ENCODE measurements at places on chromosomes 6 and 20.

DNA sequence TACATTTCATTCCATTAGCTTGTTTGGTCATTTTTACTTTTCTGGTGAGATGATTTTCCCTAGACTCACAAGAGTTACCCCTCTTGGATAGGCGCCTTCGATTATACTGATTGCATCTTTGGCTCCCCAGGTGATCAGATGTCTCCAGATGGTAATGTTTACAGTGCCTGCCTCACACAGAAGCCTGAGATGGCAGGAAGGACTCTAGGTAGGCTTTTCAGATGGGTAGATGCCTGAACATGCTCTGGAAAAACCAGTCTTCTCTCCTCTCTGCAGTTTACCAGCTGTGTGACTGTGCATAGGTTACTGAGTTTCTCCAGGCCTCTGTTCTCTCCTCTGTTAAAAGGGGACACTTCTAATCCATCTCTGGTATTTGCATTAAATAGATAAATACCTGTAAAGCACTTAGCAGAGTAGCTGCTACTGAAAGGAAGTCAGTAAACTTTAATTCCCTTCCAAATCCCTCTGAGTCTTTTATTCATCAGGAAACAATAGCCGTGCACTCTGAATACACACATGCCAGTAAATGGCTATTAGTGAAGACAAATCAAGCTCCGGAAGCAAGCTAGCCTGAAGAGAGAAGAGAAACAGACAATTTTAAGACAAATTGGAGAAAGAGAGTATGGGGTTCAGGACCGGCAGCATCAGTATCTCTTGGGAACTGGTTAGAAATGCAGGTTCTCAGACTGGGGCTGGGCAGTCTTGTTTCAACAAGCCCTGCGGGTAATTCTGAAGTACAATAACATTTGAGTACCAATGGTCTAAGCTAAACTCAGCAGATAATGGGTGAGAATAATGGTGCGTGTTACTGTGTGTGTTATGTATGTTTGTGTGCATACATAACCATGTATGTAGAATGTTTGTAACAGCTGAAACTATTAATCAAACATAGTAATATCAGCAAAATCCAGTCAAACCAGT, 139.4 kb downstream of the UST start:
- DNase-seq = no peak

DNA sequence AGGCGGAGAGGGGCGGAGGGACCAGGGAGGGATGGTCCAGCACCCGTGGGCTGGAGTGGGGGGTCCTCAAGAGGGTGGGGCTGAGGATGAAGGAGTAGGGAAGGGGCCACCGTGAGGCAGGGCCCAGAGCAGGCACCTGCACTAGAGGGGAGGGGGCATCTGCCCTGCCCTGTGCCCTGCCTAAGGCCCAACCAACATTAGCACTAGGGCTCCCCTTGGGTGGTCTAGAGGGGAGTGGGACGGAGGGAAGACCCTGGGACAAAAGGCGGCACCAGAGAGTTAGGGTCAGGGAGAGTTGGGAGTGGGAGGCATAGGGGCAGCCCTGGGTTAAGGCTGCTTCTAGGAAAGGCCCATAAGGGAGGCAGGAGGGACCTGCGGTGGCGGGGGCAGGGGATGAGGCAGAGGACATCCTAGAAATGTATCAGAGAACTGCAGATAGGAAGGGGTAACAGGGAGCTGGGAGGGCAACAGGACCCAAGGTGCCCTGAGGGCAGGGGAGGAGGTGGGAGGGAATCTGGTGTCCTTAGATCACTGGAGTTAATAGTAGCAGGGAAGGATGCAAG, 24.5 kb downstream of the HLA-F start:
- DNase-seq = peak; percentile 15

GRCh38 chr20:57410924-57411323, 19.7 kb downstream of the RBM38 start:
- no peak for DNase-seq

DNA sequence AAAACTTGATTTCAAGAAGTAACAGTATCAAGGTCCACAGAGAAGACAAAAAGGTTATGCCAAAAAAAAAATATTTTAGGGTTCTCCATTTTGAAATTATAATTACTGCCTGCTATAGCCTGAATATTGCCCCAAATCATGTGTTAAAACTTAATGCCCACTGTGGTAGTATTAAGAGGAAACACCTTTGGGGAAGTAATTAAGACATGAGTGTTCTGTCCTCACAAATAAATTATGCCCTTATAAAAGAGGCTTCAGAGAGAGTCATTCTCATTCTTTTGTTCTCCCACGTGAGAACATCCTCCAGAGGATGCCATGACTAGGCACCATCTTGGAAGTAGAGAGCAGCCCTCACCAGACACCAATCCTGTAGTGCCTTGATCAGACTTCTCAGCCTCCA, 66.2 kb downstream of the GMDS start:
- no peak for DNase-seq

DNA sequence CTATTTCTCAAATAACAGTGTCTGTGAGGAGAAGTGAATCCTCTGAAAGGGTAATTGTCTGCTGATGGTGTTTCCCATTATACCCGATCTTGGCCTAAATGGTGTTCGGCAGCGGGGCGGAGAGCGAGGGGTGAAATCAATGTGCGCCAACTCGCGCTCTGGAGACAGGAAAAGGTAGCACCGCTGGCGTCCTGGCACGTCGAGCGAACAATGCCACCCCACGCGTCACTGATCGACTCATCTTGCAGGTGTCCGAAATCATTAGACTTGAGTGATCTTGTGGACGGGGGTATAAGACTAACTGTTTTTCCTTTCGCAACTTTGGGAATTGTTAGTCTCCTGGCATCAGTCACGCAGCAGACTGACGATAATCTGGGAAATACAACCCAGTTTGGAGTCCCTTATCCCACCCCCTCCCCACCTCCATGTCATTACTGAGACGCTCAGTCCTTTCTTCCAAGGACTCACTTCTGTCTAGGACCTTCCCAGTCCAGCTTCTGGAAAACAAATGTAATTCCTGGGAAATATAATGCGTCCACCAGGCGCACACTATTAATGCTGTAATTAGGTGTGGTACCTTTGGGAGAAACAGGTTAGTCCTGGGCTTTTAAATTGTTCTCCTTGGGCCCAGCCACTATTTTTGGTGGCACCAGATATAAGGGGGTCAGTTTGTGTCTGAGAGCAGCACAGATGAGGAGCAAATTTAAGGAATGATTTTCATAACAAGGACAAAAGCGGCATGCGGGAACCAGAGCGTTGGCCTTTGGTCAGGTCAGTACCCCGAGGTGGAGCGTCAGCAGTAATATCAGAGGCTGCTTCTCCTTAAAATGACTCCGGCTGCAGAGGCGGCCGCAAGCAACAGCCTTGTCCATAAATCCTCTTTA, 2.3 kb downstream of the LINC00237 start:
- DNase-seq = peak; percentile 8

- DNase-seq = no peak
These were observed 374.2 kb upstream of the FLRT3 start for GRCh38 chr20:14711652-14712051.

- DNase-seq = no peak
These were observed 13.8 kb downstream of the ADA start for GRCh38 chr20:44637522-44638372.

DNA sequence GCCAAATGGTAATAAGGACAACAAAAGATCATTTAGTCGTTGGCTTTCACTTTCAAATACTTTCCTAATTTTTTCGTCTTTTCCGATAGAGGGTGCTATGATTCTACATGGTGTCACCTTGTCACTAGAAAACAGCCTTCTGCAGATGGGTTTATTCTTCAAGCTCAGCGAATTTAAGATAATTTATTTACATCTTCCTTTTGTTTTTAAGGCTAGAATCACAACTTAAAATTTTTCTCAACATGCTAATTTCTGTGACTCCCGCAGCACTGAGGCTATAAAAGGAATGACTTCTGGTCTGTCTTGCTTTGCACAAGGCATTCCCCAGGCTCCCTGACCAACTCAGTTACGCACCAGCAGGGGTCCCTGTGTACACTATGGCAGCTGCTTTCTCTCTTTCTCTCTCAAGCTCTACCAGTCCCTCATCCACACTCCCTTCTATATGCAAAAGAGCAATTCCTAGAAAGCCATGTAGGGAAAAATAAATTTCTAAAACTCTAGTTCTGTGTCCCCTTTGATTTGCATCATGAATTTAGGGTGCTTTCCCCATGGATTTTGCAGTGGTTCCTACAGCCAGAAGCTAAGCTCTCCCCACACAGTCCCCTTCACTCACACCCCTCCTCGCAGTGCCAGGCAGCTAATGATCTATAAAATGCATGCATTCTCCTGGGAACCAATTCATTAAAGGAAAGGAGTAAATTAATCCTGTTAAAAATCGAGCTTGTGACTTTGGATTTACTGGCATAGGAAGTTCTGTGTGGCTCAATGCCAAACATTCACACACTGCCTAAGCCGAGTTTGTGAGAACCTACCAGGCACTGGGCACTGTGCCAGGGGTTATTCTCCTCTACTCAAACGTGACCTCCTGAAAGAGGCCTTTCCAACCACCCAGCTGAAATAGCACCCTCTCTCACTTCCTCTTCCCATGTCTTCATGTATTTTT, 74.5 kb downstream of the DCDC2 start:
- peak; percentile 55 for DNase-seq

DNA sequence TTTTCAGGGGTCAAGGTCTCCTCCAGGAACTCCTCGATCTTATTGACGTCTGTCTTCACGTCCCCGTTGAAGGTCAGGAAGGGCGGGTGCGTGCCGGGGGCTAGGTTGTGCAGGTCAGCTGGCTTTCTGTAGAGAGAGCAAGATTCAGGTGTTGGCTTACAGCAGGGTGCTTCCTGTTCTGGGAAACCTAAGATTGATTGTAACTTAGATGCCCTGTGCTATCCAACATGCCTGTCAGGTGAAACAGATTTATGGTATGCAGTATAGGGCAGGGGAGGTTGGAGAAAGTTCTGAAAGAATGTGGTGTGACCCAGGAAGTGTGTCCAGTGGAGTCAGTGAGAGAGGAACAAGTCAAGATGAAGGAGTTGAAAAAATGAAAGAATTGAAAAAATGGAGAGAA, 66.4 kb downstream of the CLIC5 start:
- DNase-seq = no peak

DNA sequence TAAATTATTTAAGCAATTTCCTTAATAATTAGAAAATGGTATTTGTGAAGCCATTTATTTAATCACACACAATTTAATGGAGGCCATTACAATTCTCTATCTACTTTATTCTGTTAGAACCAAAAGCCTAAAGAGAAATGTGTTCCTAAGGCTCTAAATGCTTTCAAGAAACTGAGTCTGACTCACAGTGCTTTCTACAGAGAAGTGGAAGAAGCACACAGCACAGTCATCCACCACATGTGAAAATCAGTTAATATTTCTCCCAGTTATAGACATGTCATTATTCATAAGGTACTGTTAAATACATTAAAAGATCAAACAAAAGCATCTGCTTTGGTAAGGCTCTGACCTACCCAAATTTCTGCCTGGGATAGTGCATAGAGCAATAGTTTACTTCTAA, 214.4 kb downstream of the ALDH8A1 start:
- no peak for DNase-seq

DNA sequence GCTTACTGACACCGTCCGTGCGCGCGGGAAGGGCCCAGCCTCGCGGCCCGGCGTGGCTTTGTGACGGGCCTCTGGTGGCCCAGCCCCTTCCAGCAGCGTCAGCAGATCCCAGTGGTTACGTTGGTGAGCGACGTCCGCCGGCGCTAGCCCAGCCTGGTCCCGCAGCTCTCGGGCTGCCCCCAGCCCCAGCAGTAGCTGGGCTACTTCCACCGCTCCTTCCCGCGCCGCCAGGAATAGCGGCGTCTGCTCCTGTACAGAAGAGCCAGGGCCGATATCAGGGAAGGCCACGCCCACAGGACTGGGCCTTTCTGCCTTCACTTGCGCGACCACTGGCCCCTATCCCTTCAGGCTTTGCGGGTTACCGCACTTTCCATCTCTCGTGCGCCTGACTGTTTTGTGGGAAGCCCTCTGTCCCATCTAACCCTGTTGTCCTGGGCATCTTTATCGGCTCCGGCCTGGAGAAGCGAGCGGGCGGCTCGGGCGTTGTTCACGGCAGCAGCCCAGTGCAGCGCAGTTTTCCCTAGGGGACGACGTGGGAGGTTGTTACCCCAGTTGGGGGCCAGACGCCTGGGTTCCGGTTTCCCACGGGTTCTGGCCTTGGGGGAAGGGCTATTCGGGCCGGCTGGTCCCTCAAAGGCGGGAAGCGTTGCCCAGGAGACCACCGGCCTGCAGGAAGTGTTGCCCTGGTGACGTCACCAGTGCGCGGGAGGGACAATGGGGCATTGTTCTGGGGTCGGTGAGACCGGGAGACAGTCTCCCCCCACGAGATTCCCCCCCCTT, 3.6 kb upstream of the GPSM3 start:
- DNase-seq = peak; percentile 72

Data from germinal center (tissue), 1 donor.